ENCODE measurements at places on chromosomes 7 and 10. TPM values are rescaled to one million over a fixed set of nuclear protein-coding genes. Genes with fewer than 3 reads are reported as not detected.

SLC39A12 gene
- 0.05 TPM for total RNA-seq

PPP1R17 gene
- not detected for total RNA-seq

GIMAP7 gene
- not detected for total RNA-seq

SEC31B gene
- total RNA-seq, result 0.48 TPM

GRM3 gene
- total RNA-seq, result not detected

TFPI2 gene
- 13.5 TPM for total RNA-seq

HYCC1 gene
- total RNA-seq, result 140 TPM

CPN1 gene
- total RNA-seq, result 69.4 TPM

ANXA8 gene
- 0.08 TPM for total RNA-seq

AGBL3 gene
- total RNA-seq, result 0.90 TPM

CAMK1D gene
- total RNA-seq, result 0.37 TPM

PKD2L1 gene
- total RNA-seq, result not detected

SAMD9L gene
- 2.4 TPM for total RNA-seq

PLEKHS1 gene
- total RNA-seq, result not detected

BEND7 gene
- total RNA-seq, result 5.2 TPM

SLC18A3 gene
- not detected for total RNA-seq

DRGX gene
- not detected for total RNA-seq

SFRP4 gene
- not detected for total RNA-seq

AASS gene
- total RNA-seq, result 14.9 TPM

Measured in SK-MEL-5 (cell line).